ENCODE measurements at places on chromosomes 1 and 21.

- no peak for DNase-seq
These were observed 55.1 kb downstream of the PLPP3 start for GRCh38 chr1:56524263-56524662.

- no peak for DNase-seq
These were observed 217.0 kb downstream of the RWDD3 start for GRCh38 chr1:95451054-95451453.

DNA sequence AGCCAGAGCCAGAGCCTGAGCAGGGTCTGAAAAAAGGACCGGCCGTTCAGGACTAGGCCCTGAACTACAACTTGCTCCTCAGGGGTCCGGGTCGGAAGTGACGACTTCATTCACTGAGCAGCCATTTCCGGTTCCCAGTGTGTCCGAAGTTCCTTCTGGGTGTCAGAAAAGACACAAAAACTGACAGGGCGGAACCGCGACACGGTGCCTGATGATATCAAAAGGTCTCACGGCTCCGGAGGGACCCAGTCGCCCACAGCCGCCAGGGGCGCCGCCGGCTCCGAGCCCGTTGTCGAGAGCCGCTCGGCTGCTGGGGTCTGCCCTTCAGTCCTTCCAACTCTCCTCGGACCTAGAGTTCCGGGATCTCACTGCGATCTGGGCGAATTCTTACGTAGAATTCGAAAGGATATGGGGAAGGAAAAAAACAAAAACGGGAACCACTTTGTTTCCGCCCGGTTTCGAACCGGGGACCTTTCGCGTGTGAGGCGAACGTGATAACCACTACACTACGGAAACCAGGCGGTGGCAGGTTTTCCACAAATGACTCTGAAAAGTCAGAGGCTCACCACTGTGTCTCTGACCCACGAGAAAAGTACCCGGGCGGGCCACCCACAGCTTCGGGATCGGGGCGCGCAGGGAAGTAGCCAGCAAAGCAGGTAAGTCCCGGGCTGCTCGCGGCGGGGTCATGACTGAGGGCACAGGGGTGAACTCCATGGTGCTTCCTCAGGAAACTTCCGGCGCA, 31.8 kb upstream of the CFAP126 start:
- DNase-seq: peak; percentile 90

DNA sequence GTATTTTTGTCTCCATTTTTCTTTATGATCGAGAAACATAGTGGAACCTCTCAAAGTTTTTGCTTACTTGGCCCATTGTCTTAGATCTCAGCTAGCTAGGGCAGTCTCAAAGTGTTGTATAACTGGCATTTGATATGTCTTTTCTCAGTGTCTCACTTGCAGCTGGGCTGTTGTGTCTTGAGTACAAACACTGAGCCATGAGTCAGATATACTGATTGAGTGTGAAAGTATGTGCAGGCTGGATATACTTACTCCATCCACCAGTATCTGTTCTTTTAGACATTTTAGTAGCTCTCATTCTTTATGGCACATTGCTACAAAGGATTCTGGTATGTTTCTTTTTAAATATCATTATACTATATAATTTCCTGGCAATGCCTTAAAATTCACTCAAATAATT, 14.3 kb upstream of the GPR52 start:
- no peak for DNase-seq

- DNase-seq: no peak
These were observed 9.6 kb downstream of the VPS26C start for GRCh38 chr21:37257511-37257966.

DNA sequence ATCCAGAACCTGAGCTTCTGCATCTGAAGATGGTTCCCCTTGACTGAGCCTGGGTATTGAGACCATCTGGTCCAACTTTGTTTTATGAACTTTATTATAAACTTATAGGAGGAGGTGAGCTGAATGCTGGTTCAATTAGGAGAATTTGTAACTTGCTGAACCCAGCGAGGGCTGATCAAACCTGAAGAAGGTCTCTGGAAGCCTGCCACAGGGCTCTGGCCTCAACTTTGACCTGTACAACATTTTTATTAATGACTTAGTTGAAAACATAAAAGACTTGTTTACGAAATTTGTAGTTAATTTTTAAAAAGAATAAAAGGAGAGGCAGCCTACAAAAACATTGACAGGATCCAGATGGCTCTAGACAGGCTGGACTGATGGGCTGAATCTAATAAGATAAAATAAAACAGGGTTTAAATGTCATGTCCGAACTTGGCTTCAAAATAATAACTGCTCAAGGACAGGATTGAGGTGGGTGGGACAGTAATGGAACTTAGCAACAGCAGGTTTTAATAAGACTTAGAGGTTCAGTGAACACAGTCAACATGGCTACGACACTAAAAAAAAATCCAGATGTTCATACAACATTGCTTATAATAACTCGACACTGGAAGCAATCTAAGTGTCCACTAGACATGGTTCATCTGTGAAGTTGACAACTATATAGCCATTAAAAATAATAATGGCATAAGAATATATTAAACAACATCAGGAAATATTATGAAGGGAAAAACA, 53.4 kb upstream of the GJB5 start:
- no peak for DNase-seq

GRCh38 chr1:183842795-183843144, 37.9 kb downstream of the RGL1 start:
- no peak for DNase-seq

DNA sequence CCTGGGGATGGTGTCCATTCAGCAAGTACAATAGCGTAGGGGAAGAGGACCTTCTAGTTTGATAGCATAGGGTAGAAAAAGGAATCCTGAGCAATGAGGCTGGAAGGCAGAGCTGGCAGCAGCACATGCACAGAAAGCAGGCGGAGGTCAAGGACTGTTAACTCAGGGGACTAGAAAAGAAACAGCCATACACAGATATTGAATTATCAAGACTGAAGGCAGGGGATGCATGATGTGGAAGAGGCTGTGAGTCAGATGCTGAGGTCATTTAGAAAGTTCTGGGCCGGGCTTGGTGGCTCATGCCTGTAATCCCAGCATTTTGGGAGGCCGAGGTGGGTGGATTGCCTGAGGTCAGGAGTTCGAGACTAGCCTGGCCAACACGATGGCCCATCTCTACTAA, 65.6 kb downstream of the OPTC start:
- no peak for DNase-seq

GRCh38 chr1:185570962-185571361, 163.2 kb upstream of the HMCN1 start:
- no peak for DNase-seq

DNA sequence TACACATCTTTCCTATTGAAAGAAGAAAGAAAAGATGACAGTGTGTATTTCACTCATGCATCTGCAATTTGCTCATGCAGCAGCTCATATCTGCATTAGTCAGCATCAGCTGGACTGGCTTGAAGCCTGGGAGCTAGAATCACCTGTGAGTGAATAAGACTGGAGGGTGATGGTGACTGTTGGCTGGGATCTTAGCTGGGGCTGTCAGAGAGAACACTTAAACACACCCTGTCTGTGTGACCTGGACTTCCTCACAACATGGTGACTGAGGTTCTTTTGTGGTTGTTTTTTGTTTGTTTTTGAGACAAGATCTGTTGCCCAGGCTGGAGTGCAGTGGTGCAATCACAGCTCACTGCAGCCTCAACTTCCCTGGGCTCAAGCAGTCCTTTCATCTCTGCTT, 24.9 kb downstream of the KLHDC7A start:
- no peak for DNase-seq

- DNase-seq: no peak
These were observed 24.6 kb downstream of the ANGPTL3 start for GRCh38 chr1:62621907-62622306.

DNA sequence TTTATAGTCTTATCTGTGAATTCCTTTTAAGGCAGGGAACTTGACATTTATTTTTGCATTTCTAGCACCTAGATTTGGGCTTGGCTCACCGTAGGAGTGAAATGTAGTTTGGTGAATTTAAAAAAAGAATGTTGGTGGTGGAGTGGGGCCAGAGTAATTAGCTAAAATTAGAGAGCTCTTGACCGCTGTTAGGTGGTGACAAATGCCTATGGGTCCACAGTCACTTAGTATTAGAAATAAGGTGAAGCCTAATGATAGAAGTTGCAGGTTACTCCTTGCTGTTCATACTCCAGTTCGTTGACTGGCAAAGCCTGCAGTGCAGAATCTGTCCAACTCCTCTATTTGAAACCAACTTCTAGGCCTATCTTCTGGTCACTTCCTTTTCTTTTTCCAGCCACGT, 318.8 kb upstream of the NRIP1 start:
- DNase-seq: no peak

- no peak for DNase-seq
These were observed 94.2 kb upstream of the IPO9 start for GRCh38 chr1:201734786-201735185.
